Erythroblast (primary cell): ENCODE measurements at places on chromosomes 12 and 14.

DNA sequence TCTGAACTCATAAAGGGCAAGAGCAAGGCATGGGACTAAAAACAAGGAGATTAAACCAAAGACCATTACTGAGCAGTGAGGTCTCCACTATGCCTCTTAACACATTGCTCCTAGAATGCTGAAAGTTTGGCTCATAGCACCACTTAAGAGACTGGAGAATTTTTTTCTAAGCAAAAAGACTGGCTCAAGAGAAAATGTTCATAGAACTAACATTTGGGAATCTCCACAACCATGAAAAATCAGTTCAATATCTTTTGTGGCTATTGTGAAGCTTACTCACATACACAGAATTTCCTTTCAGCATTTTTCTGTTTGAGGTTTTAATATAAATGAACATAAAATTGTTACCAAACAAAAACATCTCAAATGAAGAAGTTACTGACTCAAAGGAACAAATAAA lies 255.8 kb downstream of the CCDC91 start:
- DNase-seq, result no peak

DNA sequence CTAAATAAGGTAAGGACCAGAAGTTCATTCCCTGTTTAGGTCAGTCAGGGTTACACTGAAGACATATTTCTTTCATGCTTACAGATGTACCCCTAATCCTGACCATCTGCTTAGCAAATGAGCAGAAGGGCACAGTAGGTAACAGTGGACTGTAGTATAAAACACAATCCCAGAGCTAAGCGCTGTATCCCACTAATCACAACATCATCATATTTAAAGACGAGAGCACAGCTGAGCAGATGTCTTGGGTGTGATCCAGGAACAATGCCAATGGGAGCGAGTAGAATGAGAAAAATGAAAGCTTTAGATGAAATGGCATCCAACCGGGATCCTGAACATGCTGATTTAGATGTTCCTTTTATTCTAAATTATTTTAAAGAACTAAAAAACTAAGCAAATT lies 213.4 kb downstream of the CCER1 start:
- DNase-seq, result no peak

GRCh38 chr14:20609215-20610001 lies 18.2 kb upstream of the RNASE12 start:
- DNase-seq, result peak; percentile 86

DNA sequence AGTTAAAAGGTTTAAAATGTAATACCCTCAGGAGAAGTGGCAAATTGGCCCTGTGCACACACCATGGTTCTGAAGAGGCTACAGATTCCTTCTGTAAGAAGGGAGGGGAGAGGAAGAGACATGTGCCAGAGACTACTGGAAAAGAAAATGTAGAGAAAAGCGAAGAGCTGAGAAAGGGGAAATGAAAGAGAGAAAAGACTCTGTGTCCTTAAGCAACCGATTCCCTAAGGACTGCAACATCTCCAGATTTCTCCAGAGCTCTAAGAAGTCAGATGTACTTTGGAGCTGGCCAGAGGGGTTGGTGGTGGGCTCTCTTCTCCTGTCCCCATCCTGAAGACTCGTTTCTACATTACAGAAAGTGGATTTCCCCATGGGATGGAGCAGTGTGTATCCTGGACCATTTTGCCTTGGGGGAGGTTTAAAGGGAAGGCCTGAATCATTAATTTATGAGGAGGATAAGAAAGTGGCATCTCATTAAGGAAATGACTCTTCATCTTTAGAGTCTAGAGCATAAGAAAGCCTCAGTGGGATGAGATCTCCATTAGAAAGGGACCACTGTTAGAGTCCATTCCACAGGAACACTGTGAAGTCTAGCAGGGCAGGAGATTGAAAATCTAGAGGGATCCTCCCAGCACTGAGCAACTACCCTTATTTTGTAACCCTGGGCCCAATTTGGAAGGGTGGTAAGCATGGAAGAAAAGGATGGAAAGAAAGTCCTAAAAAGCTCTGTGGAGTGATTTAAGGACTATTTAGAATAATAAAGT lies 45.5 kb upstream of the FUT8 start:
- DNase-seq, result no peak

- peak; percentile 52 for DNase-seq
Measured at GRCh38 chr14:71322655-71323250, 415.5 kb downstream of the PCNX1 start.

DNA sequence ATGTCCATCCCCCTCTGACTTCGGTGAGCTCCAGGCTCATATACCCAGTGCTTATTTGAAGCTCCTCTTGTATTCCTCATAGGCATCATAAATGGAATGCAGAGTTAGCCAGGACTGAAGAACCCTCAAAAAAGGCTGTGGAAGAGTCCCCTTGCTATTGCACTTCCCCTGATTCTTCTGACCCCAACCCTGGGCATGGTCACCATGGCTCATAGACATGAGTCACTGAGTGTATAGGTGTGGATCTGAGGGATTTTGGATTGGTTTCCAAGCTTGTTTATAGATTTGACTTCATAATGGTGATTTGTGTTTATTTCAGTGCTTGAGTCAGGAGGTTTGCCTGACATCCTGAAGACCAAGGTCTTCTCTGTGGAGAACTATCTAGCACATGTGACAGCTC lies 98.4 kb upstream of the SLC38A2 start:
- no peak for DNase-seq

DNA sequence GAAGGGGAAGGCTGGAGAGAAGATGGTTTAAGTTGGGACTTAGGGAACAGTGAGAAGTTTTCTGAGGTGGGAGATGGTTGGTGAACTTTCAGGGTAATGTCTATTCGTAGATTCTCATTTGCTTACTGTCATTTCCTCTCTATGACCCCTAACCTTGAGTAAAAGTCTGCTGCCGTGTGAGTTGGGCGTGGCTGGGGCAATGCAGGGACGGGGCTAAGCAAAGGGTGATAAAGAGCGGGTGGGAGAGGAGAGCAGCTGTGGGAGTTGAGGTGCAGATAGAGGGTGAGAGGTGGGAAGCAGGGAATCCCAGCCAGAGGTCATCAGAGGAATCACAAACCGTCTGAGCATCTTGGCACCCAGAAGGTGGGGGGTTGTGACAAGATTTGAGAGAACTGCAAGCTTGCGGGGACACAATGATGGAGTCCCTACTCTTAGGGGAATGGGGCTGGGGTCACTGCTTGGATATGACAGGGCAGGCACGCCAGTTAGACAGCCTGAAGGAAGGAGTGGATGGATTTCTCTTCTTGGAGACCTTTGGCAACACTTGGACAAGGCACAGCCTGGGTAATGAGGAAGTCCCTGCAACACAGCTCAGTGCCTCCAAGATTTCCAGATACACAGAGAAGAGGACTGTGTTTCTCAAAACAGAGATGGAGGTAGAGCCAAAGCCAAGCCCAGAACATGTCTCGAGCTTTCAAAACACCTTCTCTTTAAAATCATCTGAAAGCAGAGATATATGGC lies 45.9 kb upstream of the CTDSP2 start:
- DNase-seq, result peak; percentile 19

- no peak for DNase-seq
Measured at GRCh38 chr12:88360343-88360742, 218.2 kb downstream of the TMTC3 start.

DNA sequence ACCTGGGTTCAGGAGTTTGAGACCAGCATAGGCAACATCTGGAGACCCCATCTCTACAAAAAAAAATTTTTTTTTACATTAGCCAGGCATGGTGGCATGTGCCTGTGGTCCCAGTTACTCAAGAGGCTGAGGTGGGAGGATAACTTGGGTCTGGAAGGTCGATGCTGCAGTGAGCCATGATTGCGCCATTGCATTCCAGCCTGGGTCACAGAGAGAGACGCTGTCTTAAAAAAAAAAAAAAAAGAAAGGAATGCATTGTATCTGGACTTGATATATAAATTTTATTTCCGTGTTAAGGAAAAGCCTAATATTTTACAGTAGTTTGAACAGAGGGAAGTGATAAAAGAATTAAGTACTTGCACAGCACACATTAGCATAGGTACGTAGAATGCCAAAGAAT lies 97.2 kb downstream of the ZC3H14 start:
- DNase-seq, result no peak

- DNase-seq, result peak; percentile 12
Measured at GRCh38 chr12:64767495-64767894, 8.3 kb upstream of the GNS start.

GRCh38 chr12:132171968-132172521 lies 27.8 kb downstream of the NOC4L start:
- DNase-seq, result no peak

DNA sequence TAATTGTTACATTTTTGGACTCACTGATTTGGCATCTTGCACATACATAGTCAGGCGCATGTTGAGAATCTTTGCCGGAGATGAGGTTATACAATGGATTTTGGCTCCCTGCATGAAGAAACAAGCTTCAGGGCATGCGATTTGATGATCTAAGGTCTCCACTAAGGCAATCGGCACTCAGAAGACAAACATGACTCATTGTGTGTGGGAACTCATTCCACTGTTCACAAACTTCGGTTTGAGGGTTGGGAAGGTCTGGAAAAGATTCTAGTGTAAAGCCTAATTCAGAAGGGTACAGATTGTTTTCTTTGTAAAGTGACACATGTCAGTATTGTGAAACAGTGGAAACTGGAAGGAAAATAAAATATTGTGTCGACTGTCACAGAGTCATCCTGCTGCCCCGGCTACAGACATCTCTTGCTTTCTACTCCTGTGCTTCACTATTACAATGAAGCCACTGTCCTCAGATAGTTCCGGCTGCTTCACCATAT lies 192.6 kb upstream of the HMGA2 start:
- DNase-seq, result no peak

DNA sequence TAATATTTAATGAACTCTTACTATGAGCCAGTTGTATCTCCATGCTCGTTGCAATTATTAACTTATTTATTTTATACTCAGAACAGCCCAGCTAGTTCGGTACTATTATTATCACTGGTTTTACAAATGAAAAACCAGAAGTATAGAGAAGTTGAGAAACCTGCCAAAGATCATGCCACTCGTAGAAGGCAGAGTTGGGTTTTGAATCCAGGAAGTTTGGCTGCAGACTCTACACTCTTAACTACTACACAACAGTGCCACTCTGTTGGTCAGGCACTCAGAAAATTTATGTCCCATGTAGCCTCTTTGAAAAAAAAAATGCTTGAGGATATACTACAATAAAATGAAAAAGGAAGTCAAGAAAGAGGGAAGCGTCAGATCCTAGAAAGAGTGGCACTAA lies 71.5 kb upstream of the ARID2 start:
- no peak for DNase-seq

DNA sequence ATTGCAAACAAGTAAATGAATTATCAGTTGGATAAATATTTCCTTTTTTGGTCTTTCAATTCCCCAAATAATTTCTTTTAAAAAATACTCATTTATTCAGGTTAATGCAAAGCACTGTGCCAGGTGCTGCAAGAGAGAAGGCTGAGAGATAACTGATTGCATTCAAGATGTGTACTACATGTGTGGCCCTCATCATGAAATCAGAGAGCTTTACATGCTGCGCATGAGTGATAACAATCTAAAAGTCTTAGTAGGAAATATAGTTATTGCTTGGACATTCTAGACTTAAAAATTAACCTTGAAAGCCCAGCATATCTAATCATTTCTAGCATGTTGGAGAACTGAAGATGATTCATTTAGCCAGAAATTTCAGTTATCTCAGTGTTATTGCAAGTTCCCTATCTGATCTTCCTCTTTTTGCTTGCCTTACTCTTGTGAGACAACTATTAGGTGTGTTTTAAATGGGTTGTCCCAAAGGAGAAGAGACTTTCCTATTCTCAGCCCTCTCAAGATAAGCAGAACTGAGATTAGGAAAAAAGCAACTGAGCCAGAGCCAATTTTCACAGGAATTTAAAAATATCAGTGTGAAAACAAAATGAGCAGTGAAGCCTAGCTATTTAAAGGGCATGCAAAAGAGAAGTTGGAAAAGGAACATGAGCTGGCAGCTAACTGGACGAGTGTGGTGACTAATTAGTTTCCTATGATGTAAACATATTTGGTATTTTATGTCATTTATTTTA lies 60.9 kb downstream of the PLEKHA5 start:
- DNase-seq, result no peak

- peak; percentile 14 for DNase-seq
Measured at GRCh38 chr14:52678591-52678990, 16.8 kb downstream of the ERO1A start.

DNA sequence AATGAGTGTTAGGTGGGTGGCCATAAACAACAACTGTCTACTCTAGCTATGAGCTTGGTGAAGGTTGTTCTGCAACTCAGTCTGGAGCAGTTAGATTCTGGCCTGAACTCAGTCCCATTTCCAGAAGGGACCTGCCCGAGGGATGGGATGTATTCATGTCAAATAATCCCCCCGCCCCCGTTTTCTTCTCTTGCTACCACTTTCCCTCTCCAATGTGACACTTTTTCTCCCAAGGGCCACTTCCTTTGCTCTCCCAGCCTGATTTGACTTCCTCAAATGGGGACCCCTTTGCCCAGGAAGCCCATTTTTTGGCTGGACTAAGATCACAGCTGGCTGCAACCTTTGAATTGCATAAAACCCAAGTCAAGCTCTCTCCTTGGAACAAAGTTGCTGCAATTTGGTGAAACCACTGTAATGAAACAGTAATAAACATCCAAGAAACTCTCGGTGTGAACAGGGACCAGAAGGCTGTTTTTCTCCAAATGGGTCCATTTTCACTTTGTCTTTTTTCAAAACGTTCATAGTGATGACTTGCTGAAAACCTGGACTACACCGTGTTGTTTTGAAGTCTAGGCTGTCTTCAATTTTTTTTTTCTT lies 137.2 kb upstream of the GSC start:
- DNase-seq, result no peak

GRCh38 chr14:55530464-55530863 lies 49.5 kb upstream of the KTN1 start:
- DNase-seq, result no peak

DNA sequence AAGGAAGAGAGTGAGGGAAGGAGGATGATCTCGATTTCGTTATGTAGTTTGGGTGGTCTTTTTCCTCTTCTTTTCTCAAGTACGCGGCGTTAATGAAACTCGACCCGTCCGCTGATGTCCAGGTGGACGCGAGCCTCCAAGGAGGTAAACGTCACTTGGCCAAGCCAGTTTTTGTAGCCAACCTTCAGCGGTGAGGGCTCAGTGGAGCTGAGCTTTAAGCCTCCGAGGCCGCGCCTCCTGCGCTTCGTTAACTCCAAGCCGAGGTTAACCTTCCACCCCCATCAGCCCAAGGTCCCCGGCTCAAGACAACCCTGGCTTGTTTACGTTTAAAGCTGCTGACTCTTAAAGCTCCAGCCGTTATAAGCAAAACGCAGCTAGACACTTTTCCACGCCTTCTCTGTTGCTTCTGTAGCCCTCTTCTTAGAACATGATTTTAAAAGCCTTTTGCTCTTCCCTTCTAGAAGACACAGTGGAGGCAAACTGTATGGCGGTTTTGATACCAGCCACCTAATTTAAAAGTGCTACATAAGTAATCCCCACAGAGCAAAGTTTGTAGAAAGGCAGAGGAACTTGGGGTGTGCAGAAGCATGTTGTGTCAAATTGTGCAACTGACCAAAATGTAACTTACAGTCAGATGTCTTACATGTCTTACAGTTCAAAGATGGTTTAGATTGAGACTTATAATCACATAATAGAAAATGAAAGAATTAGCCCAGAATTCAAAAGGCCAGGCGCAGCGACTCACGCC lies 923 bp upstream of the ITPR2 start:
- peak; percentile 39 for DNase-seq

GRCh38 chr12:122043476-122043875 lies 21.8 kb downstream of the BCL7A start:
- DNase-seq, result no peak

GRCh38 chr12:13805041-13805440 lies 176.4 kb downstream of the GRIN2B start:
- DNase-seq, result no peak
